ENCODE measurements at places on chromosomes 2 and 18.

- DNase-seq, result no peak
Measured at GRCh38 chr2:121263996-121264715, 20.8 kb downstream of the TFCP2L1 start.

DNA sequence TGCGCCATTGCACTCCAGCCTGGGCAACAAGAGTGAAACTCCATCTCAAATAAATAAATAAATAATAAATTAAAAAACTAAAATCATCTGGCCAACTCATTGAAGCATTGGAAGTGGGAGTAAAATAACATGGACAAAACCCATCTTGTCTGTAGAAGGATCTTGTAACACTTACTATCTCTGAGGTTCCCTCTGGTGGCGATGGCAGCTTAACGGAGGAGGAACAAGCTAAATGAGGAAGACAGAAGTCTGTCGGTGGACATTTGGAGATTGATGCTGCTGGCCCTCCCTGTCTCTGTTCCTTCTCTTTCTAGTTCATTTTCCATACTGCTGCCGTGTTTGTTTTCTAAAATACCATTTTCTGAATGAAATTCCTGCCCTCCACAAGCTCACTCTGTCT is 43.4 kb downstream of the ZCCHC2 start:
- DNase-seq, result no peak

DNA sequence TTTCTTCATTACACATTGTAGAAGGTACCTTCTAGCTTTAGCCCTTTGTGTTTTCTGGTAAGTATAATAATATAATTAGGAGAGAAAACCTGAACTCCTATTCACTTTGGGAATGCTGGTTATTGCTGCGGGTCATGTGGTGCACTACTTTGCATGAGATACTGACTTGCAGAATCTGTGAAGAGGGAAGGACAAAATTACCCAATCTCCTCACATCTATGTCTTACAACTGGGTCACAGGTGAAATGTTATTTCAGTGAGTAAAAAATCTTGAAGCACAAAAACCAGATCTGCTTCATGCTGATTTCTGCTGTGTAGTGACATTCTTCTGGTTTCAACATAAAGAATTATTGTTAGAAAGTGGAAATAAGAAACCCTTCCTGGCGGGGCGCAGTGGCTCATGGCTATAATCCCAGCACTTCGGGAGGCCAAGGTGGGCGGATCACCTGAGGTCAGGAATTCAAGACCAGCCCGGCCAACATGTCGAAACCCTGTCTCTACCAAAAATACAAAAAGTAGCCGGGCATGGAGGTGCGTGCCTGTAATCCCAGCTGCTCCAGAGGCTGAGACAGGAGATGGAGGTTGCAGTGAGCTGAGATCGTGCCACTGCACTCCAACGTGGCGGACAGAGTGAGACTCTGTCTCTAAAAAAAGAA is 211.0 kb upstream of the REG3G start:
- DNase-seq, result no peak

- no peak for DNase-seq
Measured at GRCh38 chr2:121185571-121186074, 99.4 kb downstream of the TFCP2L1 start.

GRCh38 chr2:953975-954686 is 3.5 kb downstream of the SNTG2 start:
- no peak for DNase-seq

DNA sequence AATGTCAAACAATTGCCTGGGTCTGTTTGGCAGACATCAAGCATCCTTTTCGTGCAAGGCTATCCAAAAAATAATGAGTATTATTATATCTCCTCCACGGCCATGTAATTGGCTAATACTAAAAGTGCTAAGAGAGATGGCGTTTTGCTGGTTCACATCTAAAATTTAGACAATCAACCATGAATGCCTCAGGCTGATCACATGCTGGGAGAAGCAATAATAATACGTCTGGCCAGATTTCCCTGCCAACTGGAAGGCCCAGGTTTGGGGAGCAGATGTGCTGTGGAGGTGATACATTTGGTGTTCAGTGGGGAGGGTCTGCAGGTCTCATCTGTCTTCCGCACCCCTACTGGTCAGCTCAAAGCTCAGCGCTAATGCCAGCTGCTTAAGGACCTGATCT is 60.3 kb upstream of the CREB1 start:
- DNase-seq, result no peak

GRCh38 chr2:176270100-176270750 is 983 bp downstream of the MTX2 start:
- DNase-seq, result no peak

GRCh38 chr2:208479342-208479741 is 72.8 kb downstream of the PTH2R start:
- no peak for DNase-seq

- no peak for DNase-seq
Measured at GRCh38 chr2:219119422-219120043, 41.1 kb downstream of the NHEJ1 start.

DNA sequence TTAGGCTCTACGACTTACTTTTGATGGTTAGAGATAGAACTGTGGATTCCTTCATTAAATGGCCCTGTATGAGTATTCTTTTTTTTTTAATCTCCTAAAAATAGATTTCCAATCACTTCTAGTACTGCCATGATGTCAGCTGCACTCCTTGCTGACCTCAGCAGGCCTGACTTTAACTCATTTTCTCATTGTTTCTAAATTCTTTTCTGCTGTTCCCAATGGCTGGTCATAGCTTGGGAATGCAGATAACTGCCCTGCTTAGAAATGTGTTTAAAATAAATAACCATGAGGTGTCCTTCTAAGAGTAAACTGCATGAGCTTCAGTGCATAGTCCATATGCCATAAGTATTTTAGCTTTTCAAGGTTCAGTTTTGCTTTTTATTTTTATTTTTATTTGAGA is 15.7 kb downstream of the CCDC85A start:
- no peak for DNase-seq

DNA sequence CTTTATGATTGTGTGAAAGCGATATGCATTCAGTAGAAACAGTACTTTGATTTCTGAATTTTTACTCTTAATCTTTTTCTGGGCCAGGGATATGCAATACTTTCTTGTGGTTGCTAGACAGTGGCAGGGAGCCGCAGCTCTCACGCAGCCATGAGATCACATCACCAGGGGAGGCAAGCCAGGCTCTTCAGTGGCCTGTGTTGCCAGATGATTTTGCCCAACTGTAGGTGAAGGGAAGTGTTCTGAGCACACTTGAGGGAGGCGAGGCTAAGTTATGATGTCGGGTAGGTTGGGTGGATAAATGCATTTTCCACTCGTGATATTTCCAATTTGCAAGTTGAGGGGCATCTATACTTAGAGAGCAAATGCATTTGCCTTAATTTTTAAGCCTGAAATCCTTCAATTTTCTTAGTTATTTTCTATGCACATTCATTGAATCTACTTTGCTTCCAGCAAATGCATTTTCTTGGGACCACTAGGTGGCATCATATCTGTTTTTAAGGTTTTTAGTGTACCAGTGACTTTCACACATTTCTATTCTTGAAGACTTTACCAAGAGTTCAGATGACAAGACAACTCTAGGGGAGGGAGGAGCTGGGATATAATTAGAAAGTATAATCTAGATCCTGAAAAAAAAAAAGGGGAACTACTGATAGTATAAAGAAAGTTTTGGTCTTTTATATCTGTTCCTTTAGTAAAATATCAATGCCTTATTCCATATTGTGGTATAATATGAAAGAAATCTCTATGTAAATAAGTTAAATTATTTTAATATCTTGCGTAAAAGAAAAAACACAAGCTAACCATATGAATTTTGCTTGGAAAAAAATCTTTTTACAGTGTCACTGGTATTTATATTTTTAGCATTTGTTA is 643.3 kb downstream of the SOCS6 start:
- no peak for DNase-seq

- peak; percentile 75 for DNase-seq
Measured at GRCh38 chr2:40450066-40450795, 1.7 kb downstream of the SLC8A1 start.

DNA sequence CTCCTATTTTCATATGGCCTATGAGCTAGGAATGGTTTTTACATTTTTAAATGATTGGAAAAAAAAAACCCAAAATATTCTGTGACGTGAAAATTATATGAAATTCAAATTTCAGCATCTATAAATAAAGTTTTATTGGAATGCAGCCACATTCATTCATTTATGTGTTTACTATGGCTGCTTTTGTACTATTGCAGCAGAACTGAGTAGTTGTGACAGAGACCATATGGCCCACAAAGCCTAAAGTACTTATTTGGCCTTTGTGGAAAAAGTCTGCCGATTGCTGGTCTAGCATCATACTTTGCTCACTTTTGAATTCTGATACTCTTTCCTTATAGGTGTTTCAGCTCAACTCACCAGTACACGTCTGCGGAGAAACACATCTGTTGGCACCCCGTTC is 39.0 kb downstream of the MYO3B start:
- no peak for DNase-seq

DNA sequence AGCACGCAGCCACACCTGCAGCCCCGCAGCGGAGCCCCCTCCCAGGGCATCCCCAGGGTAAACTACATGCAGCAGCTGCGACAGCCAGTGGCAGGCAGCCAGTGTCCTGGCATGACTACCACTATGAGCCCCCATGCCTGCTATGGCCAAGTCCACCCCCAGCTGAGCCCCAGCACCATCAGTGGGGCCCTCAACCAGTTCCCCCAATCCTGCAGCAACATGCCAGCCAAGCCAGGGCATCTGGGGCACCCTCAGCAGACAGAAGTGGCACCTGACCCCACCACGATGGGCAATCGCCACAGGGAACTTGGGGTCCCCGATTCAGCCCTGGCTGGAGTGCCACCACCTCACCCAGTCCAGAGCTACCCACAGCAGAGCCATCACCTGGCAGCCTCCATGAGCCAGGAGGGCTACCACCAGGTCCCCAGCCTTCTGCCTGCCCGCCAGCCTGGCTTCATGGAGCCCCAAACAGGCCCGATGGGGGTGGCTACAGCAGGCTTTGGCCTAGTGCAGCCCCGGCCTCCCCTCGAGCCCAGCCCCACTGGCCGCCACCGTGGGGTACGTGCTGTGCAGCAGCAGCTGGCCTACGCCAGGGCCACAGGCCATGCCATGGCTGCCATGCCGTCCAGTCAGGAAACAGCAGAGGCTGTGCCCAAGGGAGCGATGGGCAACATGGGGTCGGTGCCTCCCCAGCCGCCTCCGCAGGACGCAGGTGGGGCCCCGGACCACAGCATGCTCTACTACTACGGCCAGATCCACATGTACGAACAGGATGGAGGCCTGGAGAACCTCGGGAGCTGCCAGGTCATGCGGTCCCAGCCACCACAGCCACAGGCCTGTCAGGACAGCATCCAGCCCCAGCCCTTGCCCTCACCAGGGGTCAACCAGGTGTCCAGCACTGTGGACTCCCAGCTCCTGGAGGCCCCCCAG is 254.1 kb downstream of the GLI2 start:
- DNase-seq, result no peak

- DNase-seq, result no peak
Measured at GRCh38 chr2:150127995-150128394, 359.5 kb downstream of the RND3 start.

GRCh38 chr2:218761795-218762194 is 20.2 kb upstream of the CYP27A1 start:
- no peak for DNase-seq

- no peak for DNase-seq
Measured at GRCh38 chr2:100406120-100406508, 11.4 kb downstream of the CHST10 start.

GRCh38 chr2:24887307-24887874 is 32.6 kb downstream of the ADCY3 start:
- DNase-seq, result no peak

GRCh38 chr2:20611077-20611843 is 39.6 kb downstream of the HS1BP3 start:
- DNase-seq, result no peak

- no peak for DNase-seq
Measured at GRCh38 chr18:26989842-26990241, 124.3 kb upstream of the AQP4 start.

GRCh38 chr2:191115391-191115790 is 35.4 kb downstream of the STAT4 start:
- DNase-seq, result no peak

- no peak for DNase-seq
Measured at GRCh38 chr2:236577481-236578410, 8.1 kb downstream of the ACKR3 start.

GRCh38 chr2:233817361-233817911 is 36.9 kb downstream of the HJURP start:
- DNase-seq, result no peak

- no peak for DNase-seq
Measured at GRCh38 chr2:56133441-56133840, 50.3 kb upstream of the CCDC85A start.

DNA sequence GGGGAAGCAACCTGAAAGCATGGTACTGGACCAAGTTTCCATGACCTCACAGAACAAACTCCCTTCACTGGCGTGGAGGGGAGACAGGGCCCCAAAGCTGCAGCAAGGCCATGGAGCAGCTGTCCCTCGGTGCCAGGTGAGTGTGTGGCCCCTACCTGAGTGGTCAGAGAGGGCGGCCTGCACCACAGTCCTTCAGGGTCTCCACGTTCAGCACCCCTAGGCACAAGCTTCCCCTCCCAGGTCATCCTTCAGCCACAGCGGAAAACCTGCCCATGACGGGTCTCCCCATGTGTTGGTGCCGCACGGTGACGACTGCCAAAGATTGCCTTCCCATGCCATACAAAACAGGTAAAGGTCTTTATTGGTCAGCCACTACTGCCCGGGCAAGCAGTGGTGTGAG is 201.6 kb downstream of the MGAT5 start:
- no peak for DNase-seq

- no peak for DNase-seq
Measured at GRCh38 chr2:73077424-73077795, 5.9 kb upstream of the SFXN5 start.

GRCh38 chr2:188132385-188132784 is 159.3 kb upstream of the GULP1 start:
- no peak for DNase-seq

DNA sequence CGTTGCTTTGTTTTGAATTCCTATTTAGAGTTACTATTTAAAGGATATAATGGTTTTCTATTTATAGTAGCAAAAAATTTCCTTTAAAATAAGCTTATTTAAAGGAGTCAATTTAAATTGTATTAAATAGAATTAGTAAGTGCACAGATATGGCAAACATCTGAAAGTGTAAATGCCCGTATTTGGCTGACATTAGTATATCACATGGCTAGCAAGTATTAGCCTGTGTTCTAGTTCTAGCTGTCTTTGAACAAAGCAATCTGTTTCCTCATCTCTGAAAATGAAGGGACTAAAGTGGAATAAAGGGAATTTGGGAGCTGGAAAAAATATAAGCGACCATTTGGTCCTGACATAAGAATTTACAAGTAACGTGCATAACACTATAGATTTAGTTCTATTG is 32.2 kb downstream of the PELI1 start:
- no peak for DNase-seq

DNA sequence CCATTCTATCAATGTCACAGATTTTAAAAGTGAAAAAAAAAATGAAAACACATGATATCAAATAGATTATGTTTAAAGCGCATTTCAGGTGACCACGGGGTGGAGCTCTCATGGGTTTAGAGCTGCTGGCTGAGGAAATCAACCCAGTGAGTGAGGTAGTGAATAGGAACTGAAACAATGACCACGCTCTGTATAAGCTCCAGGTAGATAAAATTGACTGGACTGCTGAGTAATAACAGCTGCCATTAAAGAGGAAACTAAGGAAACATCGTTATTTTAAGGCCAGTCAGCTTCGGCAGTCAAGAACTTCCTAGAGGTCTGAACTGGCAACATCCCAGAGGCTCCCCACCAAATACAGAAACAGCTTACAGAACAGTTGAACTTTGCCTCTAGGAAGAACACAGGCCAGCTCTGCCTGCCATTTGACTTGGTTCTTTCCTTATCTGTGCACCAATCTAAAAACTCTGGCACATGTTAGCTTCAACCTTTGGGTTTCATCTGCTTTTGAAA is 185.9 kb downstream of the PDE1A start:
- DNase-seq, result no peak

- no peak for DNase-seq
Measured at GRCh38 chr2:58598171-58598570, 357.0 kb upstream of the FANCL start.
